ENCODE measurements at places on chromosomes 6 and 20.
A peak's percentile ranks its signal among the peaks of the same experiment; 100 is the strongest.

DNA sequence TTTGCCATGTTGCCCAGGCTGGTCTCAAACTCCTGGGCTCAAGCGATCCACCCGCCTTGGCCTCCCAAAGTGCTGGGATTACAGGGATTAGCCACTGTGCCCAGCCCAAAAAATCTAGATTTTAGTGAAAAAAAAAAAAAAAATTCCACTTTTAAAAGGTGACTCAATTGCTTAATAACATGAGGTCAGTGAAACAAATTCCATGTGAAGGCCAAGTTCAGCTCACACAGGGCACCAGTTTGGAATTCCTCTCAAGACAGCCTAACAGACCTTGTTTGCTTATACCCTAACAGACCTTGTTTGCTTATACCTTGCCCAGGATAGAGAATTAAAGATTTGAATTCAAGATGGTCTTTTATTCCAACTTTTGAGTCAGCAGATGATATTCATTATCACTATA is 5.1 kb downstream of the RRBP1 start:
- DNase-seq, result no peak

- no peak for DNase-seq
Measured at GRCh38 chr6:125678601-125679000, 70.8 kb upstream of the HEY2 start.

- no peak for DNase-seq
Measured at GRCh38 chr6:125793280-125793679, 2.5 kb downstream of the NCOA7 start.

DNA sequence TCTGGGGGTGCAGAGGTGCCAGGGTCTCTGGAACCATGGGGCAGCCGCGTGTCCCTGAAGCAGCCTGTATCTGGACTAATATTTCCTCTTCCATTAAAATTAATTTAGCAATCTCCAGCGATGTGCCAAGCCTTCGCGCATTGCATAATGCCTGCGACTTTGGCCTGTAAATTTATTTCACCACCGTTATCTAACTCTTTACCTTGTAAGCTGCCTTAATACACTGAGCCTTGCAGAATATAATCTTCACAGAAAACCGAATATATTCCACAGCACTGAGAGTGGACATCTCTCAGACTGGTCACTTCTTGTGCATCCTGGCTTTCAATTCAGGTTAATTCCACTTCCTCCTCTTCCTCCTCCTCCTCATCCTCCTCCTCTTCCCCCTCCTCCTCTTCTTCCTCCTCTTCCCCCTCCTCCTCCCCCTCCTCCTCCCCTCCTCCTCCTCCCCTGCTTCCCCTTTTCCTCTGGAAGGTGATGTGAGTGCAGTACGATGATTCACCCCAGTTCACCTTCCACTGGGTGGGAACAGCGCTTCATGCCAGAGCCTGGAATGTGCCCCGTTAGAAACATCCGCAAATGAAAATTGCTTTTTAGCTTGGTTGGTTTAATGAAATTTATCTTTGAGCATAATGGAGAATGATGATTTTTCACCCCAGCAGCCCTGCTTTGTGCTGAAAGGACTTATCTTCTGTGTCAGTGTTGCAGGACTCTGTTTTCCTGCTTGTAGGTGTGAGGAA is 101.4 kb downstream of the CDH4 start:
- DNase-seq, result no peak

- DNase-seq, result no peak
Measured at GRCh38 chr6:91874971-91875370, 1288.1 kb upstream of the MAP3K7 start.

DNA sequence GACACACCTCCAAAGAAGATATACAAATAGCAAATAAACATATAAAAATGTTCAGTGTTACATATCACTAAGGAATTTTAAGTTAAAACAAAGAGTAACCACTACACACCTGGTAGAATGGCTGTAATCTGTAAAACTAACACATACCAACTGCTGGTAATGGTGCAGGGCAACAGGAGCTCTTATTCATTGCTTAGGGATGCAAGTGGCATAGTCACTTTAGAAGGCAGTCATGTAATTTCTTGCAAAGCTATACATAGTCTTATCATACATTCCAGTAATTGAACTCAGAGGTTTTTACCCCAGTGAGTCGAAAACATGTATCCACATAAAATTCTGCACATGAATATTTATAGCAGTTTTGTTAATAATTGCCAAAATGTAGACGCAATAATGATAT is 906.8 kb upstream of the CITED2 start:
- DNase-seq, result no peak

GRCh38 chr6:33812669-33813068 is 8.9 kb upstream of the MLN start:
- peak; percentile 6 for DNase-seq

- no peak for DNase-seq
Measured at GRCh38 chr20:34983995-34984735, 28.5 kb downstream of the MYH7B start.

- no peak for DNase-seq
Measured at GRCh38 chr6:158381214-158381613, 68.9 kb downstream of the TULP4 start.

- DNase-seq, result no peak
Measured at GRCh38 chr6:170152124-170152926, 138.6 kb downstream of the DLL1 start.
